ENCODE measurements at places on chromosomes 1 and 21.

- DNase-seq = peak; percentile 23
Observed at GRCh38 chr1:65147424-65148177, 402 bp upstream of the AK4 start.

GRCh38 chr1:53066488-53066887, 4.5 kb downstream of the PODN start:
- DNase-seq = no peak

GRCh38 chr1:68230484-68230802, 1.9 kb downstream of the WLS start:
- DNase-seq = no peak

- no peak for DNase-seq
Observed at GRCh38 chr21:35163411-35163810, 114.3 kb upstream of the RUNX1 start.

DNA sequence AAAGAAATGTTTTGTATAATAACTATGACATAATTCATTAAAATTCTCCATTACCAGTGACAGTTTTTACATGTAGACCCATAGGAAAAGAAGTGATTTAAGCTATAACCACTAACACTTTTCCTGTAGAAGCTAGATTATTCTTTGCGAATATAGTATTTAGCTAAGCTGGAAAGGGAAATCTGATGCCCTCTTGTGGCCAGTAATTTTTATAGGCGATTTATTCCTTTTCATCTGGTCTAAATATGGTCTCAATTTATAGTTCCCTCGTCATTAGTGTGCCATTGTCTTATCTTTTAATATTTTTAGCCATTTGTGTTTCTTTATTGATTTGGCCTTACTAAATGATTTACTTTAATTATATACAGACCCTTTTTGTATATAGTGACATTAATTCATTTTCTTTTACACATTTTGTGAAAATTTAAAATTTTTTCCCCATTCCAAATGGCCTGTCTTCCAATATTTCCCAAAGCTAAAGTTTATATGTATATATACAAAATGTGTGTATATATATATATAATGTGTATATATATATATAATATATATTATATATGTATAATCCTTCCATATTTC, 26.7 kb downstream of the BTG3 start:
- no peak for DNase-seq

Data from tibial artery (tissue), 4 donors.